Activated CD4-positive, alpha-beta T cell treated with anti-CD3 and anti-CD28 coated beads, Interleukin-2, amount 50 U/mL, for 1 hour (primary cell): ENCODE measurements at places on chromosomes 1 and 21.

DNA sequence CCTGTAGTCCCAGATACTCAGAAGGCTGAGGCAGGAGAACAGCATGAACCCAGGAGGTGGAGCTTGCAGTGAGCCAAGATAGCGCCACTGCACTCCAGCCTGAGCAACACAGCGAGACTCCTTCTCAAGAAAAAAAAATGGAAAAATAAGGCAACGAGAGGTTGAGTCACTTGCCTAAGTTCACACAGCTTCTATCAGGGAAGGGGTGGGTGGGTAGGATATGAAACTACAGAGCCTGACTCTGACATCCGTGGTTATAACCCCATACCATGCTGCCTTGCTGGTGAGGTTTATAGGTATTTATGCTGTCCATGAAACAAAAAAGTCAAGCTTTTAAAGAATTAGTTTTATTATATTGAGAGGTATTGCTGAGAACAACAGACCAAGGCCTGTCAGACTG, 61.5 kb upstream of the RAB4A start:
- DNase-seq = no peak

DNA sequence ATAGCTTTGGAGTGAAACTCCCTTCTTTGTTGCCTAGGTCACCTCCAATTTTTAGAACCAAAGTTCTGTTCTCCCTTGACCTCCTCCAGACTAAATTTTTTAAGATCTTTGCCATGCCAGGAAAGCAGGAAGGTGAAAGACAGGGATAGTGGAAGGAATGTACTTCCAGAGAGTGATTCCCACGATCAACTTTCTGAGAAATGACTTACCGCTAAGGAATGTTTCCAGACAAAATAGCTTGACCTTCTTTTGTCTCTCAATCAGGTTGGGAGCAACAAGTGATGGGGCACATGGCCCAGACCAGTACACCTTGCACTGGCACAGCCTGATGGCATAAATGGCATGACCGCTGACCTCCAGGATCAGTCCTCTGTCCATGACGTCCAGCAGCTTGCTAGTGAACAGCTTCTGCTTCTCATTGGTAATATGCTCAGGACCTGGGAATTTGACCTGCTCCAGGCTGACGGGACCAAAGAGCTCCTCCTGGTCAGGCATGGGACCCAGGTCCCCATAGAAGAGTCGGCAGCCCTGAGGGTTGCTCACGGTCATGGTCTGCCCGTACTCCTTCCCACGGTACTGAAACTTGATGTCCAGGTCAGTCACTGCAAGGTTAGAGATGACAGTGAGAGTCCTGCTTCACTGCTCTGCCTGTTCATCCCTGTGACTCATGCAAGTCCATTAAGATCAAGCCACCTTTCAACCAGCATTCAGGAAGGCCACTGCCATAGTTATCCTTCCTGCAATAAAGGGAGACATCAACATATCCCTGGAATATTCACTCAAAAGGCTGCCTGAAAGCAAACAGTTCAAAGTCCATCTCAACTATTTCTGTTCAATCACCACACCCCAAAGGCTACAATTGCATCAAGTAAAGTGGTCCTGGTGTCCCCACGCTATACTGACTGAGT, 6.2 kb upstream of the C1orf74 start:
- no peak for DNase-seq

DNA sequence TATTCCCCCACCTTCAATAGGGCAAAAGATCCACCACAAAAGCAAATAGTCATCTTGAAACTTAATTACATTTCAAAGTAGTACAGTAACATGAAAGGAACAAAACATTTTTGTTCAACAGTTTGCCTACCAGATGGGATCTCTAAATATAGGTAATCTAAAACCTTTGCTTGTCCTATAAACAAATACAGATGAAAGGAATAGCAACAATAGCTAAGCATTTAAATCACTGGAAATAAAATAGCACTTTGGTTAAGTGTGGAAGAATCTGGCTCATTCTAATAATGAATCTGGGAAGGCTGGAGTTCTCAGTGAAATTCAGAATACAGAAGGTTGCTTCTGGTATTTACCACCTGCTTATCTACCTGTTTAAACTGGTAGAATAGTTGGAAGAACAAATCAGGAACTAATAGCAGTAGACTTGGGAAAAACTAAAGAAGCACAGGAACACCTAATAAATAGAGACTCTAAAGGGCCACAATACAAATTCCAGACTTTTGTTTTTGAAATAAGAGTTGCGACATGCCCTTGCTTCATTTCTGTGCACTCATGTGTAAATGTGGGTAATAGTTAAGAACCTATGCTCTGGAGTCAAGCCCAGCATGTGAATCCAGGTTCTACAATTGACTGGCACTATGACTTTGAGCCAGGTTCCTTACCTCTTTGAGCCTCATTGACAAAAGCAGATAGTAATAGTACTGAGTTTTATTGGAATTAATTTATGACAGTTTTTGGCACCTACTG, 2.3 kb upstream of the LYPLAL1 start:
- no peak for DNase-seq

DNA sequence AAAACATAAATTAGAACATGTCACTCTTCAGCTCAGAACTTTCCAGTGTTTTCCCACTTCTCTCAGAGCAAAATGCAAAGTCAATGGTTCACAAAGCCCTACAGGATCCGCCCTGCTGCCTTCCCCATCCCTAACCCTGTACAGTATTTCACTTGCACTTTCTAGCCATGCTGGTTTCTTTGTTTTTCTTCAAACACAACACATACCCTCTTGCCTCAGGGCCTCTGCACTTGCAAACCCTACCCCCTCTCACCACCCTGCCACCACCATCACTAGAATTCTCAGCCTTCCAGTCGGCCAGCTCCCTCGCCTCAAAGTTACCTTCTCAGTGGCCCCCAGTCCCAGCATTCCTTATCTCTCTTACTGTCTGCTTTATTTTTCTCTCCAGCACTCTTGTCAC, 17.6 kb downstream of the TEX35 start:
- DNase-seq = no peak

- DNase-seq = no peak
Measured at GRCh38 chr1:73593364-73593763, 604.6 kb downstream of the LRRIQ3 start.

DNA sequence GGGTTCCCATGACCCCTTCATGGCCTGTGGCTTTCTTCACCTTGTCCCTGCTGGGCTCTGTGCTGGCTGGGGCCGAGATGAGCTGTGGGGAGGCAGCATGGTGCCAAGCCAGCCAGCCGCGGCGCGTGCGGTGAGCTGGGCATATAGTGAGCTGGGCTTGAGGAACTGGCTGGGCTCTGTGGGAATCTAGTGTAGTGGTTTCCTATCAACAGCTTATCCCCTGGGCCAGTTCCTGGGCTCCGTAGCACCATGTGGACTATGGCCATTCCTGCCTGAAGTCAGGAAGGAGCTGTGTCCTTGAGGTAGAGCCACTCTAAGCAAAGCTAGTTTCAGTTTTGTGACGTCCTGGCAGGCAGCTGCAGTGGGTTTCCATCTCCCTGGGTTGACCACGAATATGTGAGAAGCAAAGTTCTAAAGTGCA, 1.8 kb downstream of the NCMAP start:
- no peak for DNase-seq

GRCh38 chr1:68346188-68346808, 103.5 kb downstream of the RPE65 start:
- no peak for DNase-seq

DNA sequence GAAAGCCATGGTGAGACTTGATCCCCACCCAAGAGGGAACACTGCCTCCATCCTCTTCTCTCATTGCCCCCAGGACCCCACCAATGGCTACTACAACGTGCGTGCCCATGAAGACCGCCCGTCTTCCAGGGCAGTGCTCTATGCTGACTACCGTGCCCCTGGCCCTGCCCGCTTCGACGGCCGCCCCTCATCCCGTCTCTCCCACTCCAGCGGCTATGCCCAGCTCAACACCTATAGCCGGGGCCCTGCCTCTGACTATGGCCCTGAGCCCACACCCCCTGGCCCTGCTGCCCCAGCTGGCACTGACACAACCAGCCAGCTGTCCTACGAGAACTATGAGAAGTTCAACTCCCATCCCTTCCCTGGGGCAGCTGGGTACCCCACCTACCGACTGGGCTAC, 86.1 kb upstream of the CD1D start:
- DNase-seq = no peak

- no peak for DNase-seq
Measured at GRCh38 chr1:53145051-53145600, 2.7 kb upstream of the SLC1A7 start.

- peak; percentile 37 for DNase-seq
Measured at GRCh38 chr1:61782771-61783170, 40.5 kb downstream of the PATJ start.

DNA sequence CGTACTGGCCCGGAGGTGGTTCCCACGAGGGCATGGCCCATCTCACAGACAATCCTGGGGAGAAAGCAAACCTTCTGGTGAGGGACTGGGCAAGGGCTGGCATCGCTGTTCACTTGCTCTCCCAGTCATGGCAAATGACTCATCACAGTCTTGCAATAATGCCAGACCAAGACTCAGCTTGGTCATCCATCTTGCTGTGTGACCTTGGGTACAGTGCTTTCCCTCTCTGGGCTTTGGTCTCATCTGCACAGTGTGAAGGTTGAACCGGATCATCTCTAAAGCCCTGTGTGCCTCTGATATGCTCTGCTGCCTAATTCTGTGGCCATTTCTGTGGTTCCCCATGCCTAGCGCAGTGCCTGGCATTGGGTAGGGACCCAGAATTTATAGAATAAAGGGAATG, 143.6 kb upstream of the CD34 start:
- no peak for DNase-seq

GRCh38 chr1:198191117-198191516, 34.3 kb downstream of the NEK7 start:
- DNase-seq = no peak

GRCh38 chr1:39852876-39853275, 30.4 kb downstream of the TRIT1 start:
- no peak for DNase-seq

DNA sequence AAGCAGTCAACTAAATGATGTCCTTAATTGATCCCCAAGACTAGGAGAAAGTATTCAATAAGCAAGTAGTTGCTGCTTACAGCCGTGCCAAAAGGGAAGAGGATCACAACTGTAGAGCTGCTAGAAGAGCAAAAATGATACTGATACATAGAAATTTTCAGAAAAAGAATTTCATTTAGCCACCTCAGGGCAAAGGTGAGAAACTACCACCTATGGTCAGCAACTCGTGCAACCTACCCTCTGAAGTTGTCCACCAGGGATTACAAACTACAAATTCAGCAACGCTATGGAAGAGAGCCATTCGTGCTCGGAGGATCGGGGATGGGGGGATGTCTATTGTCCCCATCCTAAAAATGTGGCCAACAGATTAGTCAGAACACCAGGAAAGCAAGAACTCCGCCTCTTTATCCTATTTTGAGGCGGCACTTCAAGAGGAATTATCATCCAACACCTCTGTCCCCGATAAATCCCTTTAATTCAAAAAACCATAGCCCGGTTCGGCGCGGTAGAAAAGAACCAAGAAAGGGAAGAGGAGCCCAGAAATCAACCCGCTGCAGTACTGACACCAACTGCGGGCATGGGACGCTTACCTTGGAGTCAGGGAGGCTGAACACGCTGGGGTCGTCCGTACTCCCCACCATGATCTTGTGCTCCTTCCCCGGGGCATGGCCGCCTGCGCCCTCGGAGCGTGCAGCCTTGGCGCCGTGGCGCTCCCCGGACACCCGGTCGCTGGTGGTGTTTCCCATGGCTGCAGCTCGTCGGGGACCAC, 687 bp downstream of the PRKAB2 start:
- DNase-seq = no peak

GRCh38 chr1:184032306-184032929, 5.1 kb downstream of the COLGALT2 start:
- DNase-seq = no peak

DNA sequence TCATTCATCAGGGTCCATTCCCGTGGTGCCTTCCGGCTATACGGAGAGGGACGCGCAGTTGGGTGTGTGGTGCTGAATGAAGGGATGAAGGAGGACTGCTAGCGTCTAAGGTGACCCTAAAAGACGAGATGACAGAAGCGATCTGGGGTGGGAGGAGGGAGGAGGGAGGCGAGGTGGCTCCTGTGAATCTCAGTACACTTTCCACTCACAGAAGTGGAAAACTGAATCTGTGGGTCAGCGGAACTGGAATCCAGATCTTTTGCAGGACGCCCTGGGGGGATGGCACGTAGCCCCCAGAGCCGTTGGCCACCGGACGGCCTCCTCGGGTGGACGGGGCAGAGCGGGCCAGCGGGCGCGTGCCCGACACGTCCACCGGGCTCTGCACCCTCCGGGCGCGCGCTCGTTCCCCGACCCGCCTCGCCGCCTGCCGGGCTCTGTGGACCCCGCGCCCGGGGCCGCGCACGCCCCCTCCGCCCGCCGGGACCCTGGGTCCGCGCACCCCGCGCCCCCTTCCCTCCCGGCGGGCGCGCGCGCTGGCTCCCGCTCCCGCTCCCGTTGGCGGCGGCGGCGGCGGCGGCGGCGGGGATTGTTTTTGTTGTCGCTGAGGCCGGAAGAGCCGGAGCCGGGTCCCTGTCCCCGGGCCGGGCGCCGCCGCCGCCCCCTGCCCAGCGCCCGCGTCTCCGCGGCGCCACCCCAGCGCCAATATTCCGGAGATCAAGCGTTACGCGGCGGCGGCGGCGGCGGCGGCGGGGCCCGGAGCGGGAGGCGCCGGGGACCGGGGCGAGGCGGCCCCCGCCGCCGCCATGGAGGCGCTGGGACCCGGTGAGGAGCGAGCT, at the start of gene AGO4:
TSS of gene AGO4 (plus strand) at position 403 of the 836 bp plus-strand sequence. CDS start at position 804, 401 bp downstream.
- DNase-seq = peak; percentile 20

- no peak for DNase-seq
Measured at GRCh38 chr1:225461533-225462428, 33.9 kb upstream of the LBR start.

GRCh38 chr1:225631021-225631663, 21.8 kb downstream of the ENAH start:
- no peak for DNase-seq

GRCh38 chr1:184164536-184164935, 113.0 kb downstream of the TSEN15 start:
- no peak for DNase-seq

DNA sequence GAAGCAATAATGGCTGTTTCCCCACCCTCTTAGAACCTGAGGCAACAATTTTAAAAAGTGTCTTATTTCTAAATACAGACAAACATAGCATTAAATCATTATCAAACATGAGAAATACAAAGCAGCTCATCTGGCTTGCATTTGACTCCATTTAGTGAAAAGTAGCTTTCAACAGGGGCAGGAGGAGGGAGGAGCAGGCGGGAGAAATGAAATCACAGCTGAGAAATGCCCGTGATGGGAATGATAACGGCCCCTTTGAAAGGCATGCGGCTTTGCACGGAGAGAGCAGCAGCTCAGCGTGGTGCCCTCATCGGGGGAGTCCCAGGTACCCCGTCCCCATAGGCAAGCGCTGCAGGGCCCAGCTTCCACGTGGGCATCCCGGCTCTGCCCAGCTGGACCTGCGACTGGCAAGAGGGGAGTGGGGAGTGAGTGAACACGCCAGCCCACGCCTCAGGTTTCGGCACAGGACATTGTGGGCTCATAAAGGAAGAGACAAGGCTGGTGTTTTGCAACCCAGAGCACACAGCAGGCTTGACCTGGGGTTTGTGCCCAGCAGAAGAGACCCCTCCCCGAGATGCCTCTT, 134.6 kb downstream of the NPHP4 start:
- no peak for DNase-seq

DNA sequence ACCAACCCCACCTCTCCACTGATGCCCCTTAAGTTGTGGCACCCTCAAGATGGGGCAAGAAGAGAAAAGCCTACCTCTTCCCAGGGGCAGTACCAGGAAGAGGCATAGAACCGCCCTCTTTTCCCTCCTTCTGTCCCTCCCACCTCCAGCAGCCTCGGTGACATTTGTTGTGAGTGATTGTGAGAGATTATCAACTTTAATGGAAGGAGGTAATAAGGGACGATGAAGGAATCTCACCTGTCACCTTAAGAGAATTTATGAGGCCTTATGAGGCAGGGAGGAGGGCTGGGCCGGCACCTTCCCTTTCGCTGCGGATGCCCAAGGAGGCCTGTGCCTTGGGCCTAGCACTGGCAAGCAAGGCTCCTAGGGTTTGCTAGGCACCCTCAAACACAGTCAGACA, 1.4 kb upstream of the ADGRB2 start:
- no peak for DNase-seq
